ENCODE measurements at places on chromosomes 2 and 18.
A peak's percentile ranks its signal among the peaks of the same experiment; 100 is the strongest.

DNA sequence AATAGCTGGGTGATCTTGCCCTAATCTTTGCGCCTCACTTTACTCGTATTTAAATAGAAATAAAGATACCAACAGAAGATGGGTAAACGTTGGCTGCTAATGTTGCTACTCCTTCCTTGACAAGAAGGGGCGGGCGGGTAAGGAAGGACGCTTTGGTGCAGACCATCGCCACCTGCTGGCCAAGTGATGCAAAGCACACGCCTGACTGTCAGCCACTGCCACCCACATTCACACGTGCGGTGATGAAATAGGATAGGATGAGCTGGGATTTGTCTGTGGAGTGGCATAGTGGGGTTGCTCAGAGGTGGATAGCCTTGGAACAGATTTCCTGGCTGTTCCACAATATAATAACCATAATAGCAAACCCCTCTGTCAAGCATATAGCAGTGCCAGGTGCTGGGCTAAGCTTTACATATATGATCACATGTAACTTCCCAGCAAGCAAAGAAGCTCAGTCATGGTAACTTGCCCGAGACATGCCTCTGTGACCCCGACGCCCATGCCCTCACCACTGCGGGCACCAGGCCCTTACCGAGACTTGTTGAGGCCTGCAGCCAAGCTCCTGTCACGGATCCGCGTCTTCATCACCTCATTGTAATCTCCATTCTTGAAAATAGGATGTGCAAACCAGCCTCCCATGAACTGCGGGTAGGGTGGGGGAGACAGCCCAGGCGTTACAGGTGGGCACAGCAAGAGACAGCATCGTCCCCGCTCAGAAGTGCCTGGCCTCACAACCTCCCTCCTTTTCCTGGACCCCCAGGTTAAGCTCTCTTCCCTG lies 39.3 kb downstream of the LCT start:
- peak; percentile 79 for DNase-seq

- DNase-seq: no peak
Observed at GRCh38 chr2:71576541-71576940, 123.2 kb downstream of the DYSF start.

- DNase-seq: no peak
Observed at GRCh38 chr2:61898810-61899209, 6.7 kb upstream of the COMMD1 start.

DNA sequence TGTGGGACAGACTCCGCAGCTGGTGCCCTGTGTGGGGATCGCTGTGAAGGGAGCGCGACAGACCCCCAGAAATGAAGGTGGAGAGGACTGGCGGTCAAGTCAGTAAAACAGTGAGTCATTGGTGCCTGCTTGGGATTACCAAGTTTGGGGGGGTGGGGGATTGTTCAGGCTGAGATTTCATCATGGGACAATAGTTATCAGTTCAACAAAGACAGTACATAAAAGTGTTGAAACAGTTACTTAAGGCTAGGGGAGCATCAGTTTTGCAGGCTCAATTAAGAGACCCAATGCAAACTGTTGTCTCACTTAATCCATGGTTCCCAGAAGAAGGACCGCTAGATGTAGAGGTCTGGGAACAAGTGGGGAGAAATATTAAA lies 42.4 kb upstream of the PDK1 start:
- DNase-seq: no peak

- no peak for DNase-seq
Observed at GRCh38 chr2:39704540-39704939, 38.8 kb downstream of the TMEM178A start.

DNA sequence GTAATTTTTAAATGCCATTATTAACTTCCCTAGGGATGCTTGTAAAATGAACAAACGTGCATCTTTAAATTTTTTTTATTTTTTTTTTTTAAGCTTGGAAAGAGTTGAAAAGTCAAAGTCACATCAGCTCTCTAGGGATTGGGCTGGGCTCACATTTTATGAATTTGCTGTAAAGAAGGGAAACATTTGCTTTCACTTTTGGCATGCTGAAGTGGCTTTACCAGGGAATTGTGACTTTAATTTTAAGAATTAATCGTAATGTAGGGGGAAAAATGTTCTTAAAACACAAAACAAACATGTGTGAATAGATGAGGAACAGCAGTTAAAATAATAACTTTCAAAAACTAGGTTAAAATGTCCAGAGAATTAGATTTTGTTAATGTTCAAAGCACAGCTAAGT lies 123.0 kb downstream of the AGAP1 start:
- no peak for DNase-seq
